Vagina (tissue), 2 donors: ENCODE measurements at places on chromosomes 16 and 17.

- DNase-seq, result no peak
These were observed 1.3 kb downstream of the LHX1 start for GRCh38 chr17:36938566-36939051.

GRCh38 chr16:67963292-67963661 lies 5.2 kb downstream of the SLC12A4 start:
- no peak for DNase-seq

DNA sequence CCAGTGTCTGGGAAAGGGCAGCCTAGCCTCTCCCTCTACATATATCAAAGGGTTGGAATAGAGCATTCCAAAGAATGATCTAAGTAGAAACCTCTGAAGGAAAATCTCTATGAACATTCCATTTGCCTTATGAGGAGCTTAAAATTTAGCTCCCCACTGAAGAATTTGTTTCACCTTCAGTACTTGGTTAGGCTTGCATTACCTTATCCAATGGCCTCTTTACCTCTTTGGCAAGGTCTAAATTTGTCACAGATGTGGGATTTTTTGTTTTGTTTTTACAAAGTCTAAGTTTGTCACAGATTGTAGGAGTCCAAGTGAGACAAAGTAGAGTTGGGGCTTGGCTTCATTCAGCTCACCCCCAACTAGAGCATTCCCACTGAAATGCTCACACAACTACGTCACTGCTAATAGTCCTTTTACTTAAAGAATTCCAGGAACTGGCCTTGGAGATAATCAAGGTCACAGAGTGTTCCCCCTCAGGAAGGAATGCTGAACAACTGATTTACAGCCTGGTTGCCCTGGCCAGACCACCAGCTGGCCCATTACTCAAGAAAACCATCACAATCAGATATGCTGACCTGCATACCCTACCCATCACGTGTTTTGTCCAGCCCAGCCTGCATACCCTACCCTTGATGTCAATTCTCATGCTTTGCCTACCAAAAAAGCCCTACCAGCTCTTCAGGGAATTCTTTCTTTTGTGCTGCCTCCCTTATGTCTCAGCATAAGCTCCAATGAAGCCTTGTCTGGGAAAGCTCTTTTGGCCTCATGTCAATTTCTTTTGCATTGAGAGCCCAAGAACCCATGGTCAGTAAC lies 26.5 kb upstream of the PPM1D start:
- no peak for DNase-seq

GRCh38 chr16:31149894-31150890 lies at the start of gene PRSS36:
PRSS36 (minus strand) TSS chr16:31150066; CDS start chr16:31150035, 31 bp downstream.
- DNase-seq, result peak; percentile 71

GRCh38 chr16:9969580-9969979 lies 212.6 kb downstream of the GRIN2A start:
- DNase-seq, result no peak

DNA sequence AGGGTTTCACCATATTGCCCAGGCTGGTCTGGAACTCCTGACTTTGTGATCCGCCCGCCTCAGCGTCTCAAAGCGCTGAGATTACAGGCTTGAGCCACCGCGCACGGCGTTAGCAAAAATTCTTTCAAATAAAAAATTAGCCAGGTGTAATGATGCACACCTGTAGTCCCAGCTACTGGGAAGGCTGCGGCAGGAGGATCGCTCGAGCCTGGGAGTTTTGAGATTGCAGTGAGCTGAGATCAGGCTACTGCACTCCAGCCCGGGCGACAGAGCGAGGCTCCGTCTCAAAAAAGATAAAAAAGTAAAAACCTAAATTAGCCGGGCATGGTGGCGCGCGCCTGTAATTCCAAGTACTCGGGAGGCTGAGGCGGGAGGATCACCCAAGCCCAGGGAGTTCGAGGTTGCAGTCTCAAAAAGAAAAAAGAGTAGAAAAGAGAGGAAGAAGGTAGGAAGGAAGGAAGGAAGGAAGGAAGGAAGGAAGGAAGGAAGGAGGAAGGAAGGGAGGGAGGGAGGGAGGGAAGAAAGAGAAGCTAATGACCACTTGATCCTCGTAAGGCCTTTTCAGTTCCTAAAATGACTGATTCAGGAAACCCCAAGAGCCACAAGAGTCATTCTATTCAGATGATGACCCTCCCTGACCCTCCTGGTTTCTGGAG lies 59.2 kb downstream of the SRL start:
- no peak for DNase-seq

DNA sequence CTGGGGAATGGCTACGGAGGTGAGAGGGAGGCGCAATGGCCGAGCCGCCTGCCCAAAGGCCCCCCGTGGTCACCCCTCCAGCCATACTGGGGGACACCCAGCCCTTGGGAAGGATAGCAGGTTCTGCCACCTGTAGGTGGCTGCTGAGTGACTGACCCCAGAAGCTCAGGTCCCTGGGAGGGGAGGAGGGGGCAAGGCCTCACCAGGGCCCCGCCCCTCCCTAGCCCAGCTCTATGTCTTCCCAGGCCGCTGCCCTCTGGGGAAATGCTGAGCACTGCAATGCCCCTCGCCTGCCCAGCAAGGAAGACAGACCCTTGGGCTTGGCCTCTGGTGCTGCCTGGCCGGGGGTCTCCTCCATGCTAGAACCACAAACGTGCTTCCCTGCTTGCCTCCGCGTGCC lies 11.4 kb upstream of the CLDN9 start:
- DNase-seq, result no peak

DNA sequence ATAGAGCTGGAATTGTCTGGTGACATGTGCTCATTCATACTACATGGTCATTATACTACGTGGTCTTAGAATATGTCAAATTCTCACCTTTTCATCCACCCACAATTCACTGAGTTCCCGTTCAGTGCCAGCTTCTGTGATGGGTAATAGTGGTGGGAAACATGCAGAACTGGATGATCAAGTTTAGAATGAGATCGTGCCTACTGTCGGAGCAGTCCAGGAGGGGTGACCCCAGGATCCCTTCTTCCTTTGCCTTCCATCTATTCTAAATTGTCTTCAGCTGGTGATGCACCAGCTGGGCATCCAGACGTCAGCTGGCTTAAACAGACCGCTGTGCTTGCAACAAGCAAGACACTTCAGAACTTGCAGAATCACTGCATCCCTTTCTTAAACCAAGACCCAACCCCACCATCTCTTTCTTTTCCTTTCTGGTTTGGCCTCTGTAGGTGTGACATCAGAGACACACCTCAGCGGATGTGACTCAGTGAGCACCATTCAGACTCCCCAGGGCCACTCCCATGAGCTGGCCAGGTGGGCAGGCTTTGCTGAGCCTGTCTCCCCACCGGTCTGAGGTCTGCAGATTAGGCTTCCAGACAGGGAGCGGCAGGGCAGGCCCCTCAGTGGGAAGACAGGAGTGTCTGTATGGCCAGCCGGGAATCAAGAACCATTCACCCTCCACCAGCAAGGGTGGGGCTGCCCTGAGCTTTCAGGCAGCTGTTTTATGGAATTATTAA lies 18.1 kb downstream of the C17orf100 start:
- peak; percentile 89 for DNase-seq

GRCh38 chr16:61937646-61938045 lies 98.6 kb downstream of the CDH8 start:
- no peak for DNase-seq

DNA sequence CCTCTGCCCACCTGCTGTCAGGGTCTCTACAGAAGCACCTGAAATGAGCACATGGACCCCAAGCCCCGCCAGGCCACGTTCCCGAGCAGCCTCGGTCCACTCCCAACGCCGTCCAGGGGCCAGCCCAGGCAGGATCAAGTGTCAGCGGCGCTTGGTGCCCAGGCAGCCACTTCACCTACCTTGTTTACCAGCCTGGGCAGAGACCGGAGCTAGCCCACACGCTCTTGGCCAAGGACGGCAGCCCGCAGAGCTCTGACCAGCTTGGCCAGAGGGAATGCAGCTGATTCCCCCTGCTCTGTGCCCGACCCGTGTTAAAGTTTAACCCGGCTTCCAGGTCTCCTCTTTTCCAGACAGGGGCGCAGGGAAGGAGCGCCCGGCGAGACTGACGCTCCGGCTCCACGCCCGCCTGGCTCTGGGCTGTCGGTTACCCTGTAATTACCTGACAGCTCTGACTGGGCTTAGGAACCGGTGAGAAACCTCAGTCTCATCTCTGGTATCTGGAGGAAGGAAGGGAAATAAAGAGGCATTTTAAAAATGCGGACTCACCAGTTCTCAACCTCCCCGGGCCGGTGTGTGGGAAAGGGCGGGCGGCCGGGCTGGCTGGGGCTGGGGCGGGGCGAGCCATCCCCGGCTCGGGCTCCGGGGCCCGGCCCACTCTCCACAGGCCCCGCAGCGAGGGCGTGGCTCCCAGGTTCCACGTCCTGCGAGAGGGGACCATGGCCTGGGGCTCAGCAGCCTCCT lies 4.6 kb downstream of the KIFC3 start:
- no peak for DNase-seq

GRCh38 chr16:56923481-56924091 lies 8.4 kb upstream of the HERPUD1 start:
- DNase-seq, result no peak
